ENCODE measurements at places on chromosomes 12 and 14. TPM values are rescaled to one million over a fixed set of nuclear protein-coding genes. Genes with fewer than 3 reads are reported as not detected.

Gene KRT7
- total RNA-seq, result 3,887 TPM

Gene MARCHF9
- total RNA-seq, result 7.6 TPM

Gene NR4A1
- total RNA-seq, result 48.1 TPM

Gene RNF212B
- total RNA-seq, result not detected

Gene RIMBP2
- not detected for total RNA-seq

Gene AQP2
- not detected for total RNA-seq

Gene LRRK2
- total RNA-seq, result 2.2 TPM

Gene MYBPC1
- total RNA-seq, result not detected

Gene ENDOU
- not detected for total RNA-seq

Gene MYO1H
- not detected for total RNA-seq

Gene VRK1
- total RNA-seq, result 26.3 TPM

Gene CCDC196
- not detected for total RNA-seq

Gene ADSS1
- 7.8 TPM for total RNA-seq

All from A549 treated with RU486 at 1 μM for 4 hours (cell line).